ENCODE measurements at places on chromosomes 6 and 20.

- DNase-seq = no peak
Observed at GRCh38 chr6:165744555-165745228, 81.7 kb upstream of the PDE10A start.

DNA sequence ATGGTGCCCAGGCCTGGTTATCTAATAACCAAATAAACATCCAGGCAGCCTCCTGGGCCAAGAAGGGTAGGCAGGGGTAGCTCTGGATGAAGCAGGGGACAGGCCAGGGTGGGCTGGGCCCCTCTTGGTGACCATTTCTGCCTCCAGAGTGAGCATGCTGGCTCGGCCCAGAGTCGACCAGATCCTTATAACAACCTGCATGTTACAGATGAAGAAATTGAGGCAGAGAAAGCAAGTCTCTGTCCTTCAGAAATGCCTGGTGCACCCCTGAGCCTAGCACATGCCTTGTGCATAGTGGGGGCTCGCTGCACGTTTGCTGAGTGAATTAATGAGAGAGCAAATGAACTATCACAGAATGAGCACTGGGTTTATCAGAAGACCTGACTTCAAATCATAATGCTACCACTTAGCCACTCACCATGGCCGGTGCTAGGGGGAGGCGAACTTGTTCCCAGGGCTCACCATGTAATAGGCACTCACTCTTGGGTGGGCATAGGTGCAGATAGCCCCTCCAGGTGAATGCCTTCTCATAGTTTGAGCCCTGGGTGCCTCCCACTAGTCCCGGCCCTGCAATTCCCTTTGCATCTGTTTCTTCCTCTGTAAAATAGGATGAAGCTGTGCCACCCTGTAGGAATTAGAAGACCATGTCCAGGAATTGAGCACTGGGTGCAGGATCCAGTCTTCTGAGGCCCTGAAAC, 3.8 kb upstream of the APCDD1L start:
- no peak for DNase-seq

DNA sequence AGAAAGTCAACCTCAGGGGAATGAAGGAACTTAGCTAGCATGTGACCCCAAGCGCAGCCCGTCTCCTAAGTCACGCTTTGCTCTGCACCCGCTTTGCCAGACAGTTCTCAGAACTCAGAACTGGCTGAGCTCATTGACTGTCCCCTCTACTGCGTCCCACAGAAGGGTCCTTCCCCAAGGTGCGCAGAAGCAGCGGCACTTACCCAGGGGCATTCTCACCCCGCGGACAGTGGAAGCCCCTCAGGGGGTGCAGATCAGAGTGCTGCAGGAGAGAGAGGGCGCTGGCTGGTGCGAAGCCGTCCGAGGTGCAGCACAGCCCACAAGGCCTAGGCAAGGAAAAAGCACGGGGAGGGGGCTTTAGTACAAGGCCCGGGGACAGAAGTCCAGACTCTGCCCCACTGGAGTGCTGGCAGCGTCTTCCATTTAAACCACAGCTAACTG, 807 bp downstream of the SNHG17 start:
- DNase-seq = no peak

DNA sequence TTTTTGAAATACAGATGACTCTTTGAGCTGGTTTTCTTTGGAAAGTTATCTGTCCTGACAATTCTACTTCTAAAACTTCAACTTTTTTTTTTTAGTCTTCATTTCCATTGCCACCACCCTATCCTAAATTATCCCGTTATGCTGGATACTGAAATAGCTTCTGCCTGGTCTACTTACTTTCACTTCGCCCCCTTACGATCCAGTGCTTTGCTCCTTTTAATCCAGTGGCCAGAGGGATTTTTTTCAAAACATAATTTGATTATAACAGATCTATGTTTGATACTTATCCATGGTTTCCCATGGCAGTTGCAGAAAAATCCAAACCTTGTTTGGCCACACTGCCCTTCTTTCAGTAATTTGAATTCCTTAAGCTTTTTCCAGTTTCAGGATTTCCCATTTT, 27.4 kb downstream of the ASXL1 start:
- no peak for DNase-seq

DNA sequence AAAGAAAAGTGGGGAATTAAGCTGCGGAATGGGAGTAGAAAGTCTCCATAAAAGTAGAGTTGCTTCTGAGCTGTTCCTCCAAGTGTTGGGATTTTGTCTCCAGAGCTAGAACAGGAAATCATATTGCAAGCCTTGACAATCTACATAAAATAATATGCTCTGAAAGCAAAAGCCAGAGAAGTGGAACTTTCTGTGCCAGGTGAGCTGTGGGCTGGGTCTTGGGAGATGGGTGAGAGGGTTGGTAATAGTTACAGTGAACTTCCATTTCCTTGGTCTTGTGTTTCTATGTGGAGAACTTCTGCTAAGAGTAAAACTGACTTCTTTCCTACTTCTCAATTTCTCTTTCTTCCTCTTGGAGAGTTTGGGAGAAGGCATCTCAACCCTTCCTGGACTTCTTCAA, 6.3 kb upstream of the HMGN4 start:
- DNase-seq = no peak

DNA sequence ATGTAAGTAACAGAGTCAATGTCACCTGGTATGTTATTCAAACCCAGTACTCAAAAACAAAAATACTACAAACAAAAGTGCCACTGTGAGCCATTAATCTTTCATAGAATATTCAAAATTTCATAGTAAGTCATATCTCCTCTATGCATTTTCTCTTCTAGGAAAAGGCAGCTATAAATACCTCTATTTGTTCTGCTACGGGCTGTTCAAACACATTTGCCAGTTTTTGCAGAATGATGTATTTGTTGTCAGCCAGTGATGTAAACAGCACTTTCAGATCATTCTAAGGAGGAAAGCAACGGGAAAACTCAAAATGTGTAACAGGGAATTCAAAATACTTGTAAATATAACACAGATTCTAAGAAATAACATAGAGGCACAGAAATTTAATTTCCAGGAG, 388.2 kb downstream of the SYNE1 start:
- no peak for DNase-seq

- peak; percentile 77 for DNase-seq
Observed at GRCh38 chr20:4633780-4634179, 87.9 kb upstream of the PRND start.

GRCh38 chr6:41712651-41713103, 22.7 kb downstream of the TFEB start:
- DNase-seq = no peak

- DNase-seq = peak; percentile 63
Observed at GRCh38 chr20:1415667-1416468, 23.0 kb upstream of the FKBP1A start.

DNA sequence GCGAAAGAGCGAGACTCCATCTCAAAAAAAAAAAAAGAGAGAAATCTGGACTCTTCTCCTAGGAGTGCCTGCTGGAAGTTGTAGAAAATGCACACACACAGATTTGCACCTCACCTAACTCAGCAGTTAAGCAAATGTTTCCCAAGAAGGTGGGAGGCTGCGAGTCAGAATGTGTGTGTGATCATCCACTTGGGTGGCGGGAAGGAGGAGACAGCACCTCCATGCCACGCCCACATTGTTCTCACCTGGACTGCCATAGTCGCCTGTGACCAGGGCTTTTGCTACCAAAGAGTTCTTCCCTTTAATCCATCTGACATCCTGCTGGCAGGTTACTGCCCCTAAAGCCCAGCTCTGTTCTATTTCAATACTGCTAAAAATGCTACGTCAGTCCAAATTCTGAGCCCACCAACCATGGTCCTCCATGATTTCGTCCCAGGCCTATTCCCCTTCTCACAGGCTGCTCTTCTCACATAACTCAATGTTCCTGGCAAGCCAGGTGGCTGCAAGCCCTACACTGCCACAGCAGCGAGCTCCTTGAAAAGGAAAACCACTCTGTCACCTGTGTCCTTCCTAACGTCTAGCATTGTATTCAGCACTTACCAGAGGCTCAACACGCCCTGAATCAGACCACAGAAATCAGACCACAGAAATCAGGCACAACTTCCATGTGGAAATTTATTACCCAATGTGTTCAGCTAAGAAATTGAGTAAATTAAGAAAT, 77.5 kb downstream of the PSMG4 start:
- DNase-seq = no peak

DNA sequence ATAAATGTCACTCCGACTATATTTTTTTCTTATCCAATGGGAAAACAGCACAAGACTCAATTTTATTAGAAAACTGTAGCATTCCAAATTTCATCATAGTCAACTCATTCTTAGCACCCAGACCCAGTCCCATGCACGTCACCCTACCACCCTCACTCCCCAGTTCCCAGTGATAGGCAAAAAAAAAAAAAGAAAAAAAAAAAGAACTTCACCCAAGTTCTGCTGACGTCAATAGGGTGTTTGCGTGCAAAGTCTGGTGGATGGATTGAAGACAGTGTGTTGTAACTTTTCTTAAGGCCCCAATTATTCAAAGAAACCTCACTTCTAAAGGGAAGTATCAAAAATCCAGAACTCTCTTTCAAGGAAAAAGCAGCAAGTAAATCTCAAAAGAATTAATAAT, 213.9 kb upstream of the PRDM1 start:
- no peak for DNase-seq

GRCh38 chr20:56859801-56860261, 230.7 kb downstream of the TFAP2C start:
- no peak for DNase-seq

- no peak for DNase-seq
Observed at GRCh38 chr6:46584586-46584985, 68.0 kb downstream of the CYP39A1 start.

DNA sequence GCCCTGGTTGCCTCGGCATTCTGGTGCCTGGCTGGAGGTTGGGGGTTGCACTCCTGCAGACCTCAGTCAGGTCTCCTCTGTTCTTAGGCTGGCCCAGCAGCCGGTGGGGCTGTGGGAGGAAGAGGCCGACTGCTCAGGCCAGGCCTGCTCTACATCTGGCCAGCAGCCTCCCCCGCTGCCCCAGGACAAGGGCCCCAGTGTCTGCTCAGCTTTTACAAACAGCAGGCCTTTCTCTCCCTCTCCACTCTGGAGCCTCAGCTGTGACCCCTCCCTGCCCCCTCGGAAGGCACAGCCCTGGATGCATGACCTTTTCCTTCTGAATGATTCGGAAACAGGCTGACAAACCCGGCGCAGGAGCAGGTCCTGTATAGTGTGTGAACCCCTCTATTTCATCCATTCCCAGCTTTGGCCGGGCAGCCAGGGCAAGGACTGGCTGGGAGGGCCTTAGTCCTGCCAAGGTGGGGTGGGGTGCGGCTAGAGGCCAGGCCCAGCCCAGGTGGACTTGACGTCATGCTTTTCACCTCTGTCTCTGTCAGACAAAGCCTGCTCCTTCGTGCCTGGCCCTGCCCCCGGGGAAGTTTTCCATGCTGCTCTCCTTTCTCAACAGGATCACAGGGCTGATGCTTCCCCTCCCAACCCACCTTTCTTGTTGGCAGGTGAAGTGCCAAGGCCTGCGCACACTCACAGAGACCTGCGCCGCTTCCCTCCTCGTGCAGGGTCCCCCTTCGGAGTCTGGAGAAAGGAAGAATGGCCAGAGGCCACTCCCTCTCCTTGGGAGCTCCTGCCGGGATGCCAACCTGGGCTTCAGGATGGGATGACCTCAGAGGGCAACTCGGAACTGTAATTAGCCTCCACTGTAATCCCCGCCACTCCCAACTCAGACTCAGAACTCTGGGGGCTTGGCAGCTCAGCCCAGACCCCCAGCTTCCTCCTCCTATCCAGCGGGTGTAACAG, 10.1 kb upstream of the ITPR3 start:
- no peak for DNase-seq

GRCh38 chr20:40781327-40782042, 92.4 kb upstream of the MAFB start:
- DNase-seq = no peak

- DNase-seq = no peak
Observed at GRCh38 chr6:113591896-113592827, 265.0 kb upstream of the MARCKS start.

GRCh38 chr6:21201637-21202350, 391.8 kb upstream of the SOX4 start:
- no peak for DNase-seq

GRCh38 chr20:16864963-16865362, 116.8 kb downstream of the OTOR start:
- no peak for DNase-seq

DNA sequence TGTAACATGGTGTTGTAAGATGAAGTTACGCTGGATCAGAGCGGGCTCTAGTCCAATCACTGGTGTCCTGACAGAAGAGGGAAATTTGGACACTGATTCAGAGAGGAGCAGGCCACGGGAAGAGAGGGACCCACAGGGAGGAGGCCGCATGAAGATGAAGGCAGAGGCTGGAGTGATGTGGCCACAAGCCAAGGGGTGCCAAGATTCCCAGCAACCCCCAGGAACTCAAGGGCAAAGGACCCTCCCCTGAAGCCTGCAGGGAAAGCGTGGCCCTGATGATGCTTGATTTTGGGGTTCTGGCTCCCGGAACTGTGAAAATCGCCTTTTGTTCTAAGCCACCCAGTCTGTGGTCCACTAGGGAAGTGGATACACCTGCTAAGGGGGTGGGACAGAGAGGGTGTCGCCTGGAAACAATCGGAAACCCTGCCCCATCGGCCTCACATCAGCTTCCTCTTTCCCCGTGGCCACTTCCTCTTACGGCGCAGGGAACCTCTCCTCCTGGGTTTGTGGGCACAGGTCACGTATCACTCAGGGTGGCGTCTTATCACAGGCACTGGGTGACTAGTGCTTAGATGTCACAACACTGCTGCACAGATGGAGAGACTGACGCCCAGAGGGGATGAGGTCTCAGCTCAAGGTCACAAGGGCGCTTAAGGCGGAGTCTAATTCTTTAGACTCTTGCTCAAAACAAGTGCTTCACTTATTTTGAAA, 58.0 kb downstream of the SULF2 start:
- no peak for DNase-seq

GRCh38 chr6:152050451-152051195, 243.1 kb downstream of the ESR1 start:
- DNase-seq = no peak

DNA sequence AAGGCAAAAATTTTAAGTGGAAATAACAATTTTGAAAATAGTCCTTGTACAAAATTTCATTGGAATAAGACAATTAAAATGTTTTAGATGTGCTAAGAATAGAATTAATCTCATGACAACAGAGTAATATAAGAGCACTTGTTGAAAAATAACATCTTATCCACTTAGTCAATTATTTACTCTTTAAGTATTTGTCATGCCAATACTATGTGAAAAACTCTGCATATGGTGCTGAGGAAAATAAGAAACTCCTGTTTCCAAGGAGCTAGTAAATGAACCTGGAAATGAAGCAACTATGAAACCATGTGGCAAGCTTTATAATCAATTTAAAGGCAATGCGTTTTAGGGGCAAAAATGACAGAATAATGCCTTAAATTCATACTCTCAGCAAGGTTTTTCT, 42.7 kb upstream of the HCRTR2 start:
- DNase-seq = no peak

- no peak for DNase-seq
Observed at GRCh38 chr6:82095091-82095490, 152.5 kb downstream of the IBTK start.

GRCh38 chr6:142786476-142786875, 158.5 kb downstream of the HIVEP2 start:
- no peak for DNase-seq

Measured in AG04449 (cell line).